SHP77 (cell line): ENCODE measurements at places on chromosomes 11 and 22.
A peak's percentile ranks its signal among the peaks of the same experiment; 100 is the strongest.

- DNase-seq: no peak
Measured at GRCh38 chr11:41404109-41404508, 55.3 kb downstream of the LRRC4C start.

- no peak for DNase-seq
Measured at GRCh38 chr11:72328366-72329224, 84.6 kb upstream of the PHOX2A start.

GRCh38 chr11:100575860-100576717 is 111.0 kb upstream of the ARHGAP42 start:
- peak; percentile 53 for DNase-seq

GRCh38 chr11:104812103-104812788 is 86.0 kb downstream of the CASP12 start:
- DNase-seq: no peak

- DNase-seq: peak; percentile 71
Measured at GRCh38 chr22:33842421-33843094, 77.7 kb downstream of the LARGE1 start.

DNA sequence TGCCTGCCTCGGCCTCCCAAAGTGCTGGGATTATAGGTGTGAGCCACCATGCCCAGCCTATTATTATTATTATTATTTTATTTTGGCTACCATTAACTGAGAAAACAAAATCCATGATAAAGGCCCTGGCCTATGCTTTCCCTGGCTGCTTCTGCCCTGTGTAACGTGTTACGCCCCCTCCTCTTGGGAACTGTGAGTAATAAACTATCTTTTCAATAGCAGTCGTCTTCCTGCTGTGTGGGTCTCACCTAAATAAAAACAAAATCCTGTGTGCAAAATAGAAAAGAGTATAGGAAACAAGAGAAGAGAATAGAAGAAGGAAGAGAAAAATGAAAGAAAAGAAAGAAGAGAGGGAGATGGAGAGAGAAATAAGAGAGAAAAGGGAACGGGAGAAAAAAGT is 237.0 kb downstream of the MIAT start:
- no peak for DNase-seq

GRCh38 chr22:50000587-50001387 is 11.8 kb downstream of the IL17REL start:
- DNase-seq: no peak

GRCh38 chr22:29604076-29604360 is 585 bp downstream of the NF2 start:
- no peak for DNase-seq

DNA sequence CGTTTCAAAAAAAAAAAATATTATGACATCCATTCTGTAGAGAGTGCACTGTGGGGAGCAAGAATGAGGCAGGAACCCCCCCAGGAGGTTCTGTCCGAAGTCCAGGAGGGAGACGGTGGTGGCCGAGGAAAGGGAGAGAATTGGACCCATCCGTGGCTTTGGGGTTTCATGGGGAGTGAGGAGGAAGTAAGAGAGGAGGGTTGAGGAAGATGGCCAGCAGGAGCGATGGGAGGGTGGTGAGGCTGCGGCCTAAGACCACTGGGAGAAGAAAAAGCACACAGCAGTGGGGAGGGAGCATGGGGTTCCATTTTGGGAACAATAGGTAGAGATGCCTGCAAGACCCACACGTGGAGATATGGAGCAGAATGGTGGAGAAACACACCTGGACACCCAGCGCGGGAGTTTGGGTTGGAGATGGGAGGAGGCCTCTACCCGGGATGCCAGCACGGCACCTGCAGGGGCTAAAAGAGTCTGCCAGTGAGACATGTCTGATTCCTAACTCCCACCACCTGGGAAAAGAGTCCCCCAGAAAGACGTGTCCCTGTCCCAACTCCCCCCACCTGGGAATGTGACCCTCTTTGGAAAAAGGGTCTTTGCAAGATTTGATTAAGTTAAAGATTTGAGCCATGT is 72.5 kb upstream of the SHANK2 start:
- DNase-seq: no peak

DNA sequence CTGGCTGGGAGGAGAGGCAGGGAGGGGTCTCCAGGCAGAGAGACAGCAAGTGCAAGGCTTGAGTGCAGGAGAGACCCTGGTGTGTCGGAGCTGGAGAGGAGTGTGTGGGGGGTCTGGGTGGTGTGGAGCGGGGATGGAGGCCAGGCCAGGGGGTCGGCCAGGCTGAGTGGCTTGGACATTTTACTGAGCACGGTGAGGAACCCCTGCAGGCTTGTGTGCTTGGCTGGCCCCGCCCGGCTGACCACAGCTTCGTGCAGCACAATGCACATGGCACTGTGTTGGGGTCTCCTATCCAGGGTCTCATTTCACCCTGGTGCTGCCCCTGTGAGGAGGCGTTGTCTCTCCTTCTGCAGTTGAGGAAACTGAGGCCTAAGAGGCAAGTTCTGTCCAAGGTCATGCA is 5.6 kb downstream of the MYEOV start:
- DNase-seq: no peak

DNA sequence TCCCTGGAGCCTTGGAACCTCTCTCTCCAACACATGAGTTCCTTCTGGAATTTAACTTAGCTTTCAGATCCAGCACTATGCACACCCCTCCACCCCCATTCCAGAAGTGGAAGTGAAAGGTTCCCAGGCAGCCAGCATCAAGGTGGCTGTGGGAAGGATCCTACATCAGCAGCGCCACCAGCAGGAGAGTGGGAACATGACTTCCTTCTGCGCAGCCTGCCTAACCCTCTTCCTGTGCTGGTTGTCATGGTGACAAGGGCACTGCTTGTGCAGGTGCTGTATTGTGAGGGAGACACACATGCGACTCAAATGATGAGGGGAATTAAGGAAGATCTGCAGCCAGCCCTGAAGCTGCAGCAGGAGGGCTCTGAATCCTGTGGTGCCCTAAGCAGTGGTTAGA is 904.5 kb upstream of the API5 start:
- DNase-seq: peak; percentile 86

- no peak for DNase-seq
Measured at GRCh38 chr11:70397336-70397982, 870 bp upstream of the CTTN start.

- DNase-seq: no peak
Measured at GRCh38 chr11:16223558-16223957, 132.8 kb downstream of the SOX6 start.

GRCh38 chr11:65576867-65577755 is 1.3 kb downstream of the EHBP1L1 start:
- no peak for DNase-seq
